ENCODE measurements at places on chromosomes 7 and 10. TPM values are rescaled to one million over a fixed set of nuclear protein-coding genes. Genes with fewer than 3 reads are reported as not detected.

CLCN1 gene
- not detected for total RNA-seq

RPEL1 gene
- total RNA-seq: not detected

GRCh38 chr10:79248341-79249185, 98.7 kb upstream of the PPIF start:
- H3K4me3 ChIP-seq: no peak overlapping the region
- H3K27ac ChIP-seq: peak overlapping the region; percentile 76
- H3K4me1 ChIP-seq: peaks cover 66% of the 10 kb centered on the region
- H3K36me3 ChIP-seq: no peaks in the 10 kb centered on the region
- peak; percentile 51 for DNase-seq

DNA sequence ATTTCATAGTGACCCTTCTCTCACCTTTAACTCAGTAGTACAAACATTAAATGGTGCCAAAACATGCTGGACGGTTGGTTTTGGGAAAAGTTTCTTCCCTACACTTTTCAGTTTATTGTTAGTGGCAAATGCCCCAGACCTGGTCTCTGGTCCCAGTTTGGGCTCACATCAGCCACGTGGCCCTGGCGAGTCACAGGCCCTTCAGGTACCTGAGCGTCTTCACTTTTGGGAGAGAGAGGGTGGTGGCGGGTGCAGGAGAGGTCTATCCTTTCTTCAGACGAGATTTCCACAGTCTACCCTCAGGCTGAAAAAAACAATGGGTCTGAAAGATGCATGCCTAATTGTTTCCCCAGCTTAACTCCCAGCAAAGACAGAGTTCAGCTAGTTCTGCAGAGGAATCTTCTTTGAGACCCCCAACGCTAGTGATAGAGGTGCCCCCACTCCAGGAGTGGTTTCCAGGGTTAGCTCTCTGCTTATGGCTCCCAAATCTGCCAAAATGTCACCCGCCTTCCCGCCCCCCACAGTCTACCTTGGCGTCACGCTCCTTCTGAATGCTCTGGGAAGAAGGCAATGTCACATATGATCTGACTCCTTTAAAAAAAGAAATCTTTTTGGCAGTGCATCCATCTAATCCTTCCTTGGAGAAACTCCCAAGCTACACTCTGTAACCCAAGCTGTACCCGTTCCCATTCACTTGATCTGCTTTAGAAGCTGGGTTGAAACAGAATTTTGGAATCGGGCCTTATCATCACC, 384.8 kb upstream of the FOXK1 start:
- no peaks in the 10 kb centered on the region for H3K36me3 ChIP-seq
- H3K4me3 ChIP-seq: no peak overlapping the region
- no peaks in the 10 kb centered on the region for H3K27me3 ChIP-seq

DNA sequence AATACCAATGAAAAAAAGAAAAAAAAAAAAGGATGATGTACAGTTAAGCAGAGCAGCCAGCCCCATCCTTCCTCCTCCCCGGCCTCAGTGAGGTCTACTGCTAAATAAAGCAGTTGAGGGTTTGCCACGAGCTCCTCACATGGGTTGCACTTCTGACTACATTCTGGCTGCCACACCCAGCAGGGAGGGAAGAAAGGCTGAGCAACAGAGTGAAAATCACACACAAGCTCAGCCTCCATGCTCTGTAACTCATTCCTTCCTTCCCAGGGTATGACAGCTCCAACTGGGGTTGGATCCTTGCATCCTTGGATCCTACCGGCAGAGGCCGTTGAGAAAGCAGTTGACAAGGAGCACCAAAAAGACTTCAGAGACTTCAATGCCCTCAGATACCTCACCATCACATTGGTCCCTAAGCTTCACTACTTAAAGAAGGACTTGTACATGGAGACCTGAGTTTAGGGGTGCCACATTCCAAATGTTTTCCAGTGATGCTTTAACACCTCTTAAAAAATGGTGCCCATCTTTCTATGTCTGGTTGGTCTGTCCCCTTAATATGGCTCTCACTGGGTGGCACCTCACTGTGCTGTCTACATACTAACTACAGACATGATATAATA, 52.9 kb upstream of the PIK3CG start:
- no peaks in the 10 kb centered on the region for H3K36me3 ChIP-seq
- H3K27ac ChIP-seq: no peak overlapping the region
- H3K27me3 ChIP-seq: no peaks in the 10 kb centered on the region

- H3K27ac ChIP-seq: no peak overlapping the region
- no peak for DNase-seq
- H3K4me3 ChIP-seq: no peak overlapping the region
- H3K36me3 ChIP-seq: no peaks in the 10 kb centered on the region
- peaks cover 13% of the 10 kb centered on the region for H3K4me1 ChIP-seq
Observed at GRCh38 chr10:69382382-69383117, 34.2 kb downstream of the TACR2 start.

GRCh38 chr10:116237260-116237659, 35.7 kb downstream of the GFRA1 start:
- no peaks in the 10 kb centered on the region for H3K27me3 ChIP-seq
- H3K4me1 ChIP-seq: no peaks in the 10 kb centered on the region
- H3K27ac ChIP-seq: no peak overlapping the region
- no peaks in the 10 kb centered on the region for H3K36me3 ChIP-seq
- no peak overlapping the region for H3K4me3 ChIP-seq

DNA sequence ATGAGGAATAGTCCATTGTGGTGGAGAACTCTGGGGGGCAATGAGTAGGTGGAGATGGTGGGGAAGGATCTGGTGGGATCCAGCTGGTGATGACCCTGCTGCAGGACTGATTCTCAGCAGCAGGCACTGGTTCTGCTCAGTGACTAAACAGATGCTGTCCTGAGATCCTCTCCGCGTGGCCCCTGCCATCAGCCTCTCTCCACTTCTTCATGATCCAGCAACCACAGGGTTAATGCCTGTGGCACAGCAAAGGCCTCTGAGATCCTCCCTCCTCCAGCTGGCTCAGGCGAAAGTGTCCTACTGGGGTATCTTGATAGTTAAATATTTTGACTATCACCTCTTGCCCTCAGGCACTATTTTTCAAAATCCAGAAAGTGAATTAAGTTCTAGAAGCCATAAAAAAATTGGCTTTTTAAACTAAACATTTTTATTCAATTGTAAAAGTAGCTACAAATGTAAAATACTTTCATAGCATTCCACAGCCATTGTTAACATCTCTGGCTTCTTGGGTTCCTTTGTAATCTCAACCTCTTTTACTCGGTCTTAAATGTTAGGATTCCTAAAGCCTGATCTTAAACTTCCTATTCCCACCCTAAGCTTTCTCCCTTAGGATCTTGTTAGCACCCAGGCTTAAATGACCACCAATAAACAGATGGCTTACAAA, 13.1 kb downstream of the PLAU start:
- H3K27ac ChIP-seq: no peak overlapping the region
- peaks cover 5% of the 10 kb centered on the region for H3K4me1 ChIP-seq
- DNase-seq: no peak
- H3K27me3 ChIP-seq: no peaks in the 10 kb centered on the region
- H3K4me3 ChIP-seq: no peak overlapping the region

DNA sequence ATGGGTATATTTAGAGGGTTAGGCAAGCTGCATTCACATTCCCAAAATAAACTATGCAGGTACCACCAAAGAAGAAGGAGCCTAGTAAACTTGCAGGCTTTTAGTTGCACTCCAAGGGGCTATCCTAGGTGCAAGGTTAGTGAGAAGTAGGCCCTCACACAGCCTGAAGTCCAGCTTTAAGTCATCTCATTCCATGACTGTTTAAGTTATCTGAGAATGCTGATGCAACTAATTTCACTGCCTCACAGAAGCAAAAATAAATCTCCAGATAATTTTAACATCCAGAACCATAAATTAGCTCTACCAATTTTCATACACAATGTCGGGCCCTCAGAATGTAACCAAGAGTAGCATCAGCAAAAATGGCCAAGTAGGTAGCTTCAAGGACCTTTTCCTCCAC, 34.3 kb upstream of the HHEX start:
- no peaks in the 10 kb centered on the region for H3K4me1 ChIP-seq
- DNase-seq: no peak
- H3K27me3 ChIP-seq: no peaks in the 10 kb centered on the region
- H3K27ac ChIP-seq: no peak overlapping the region
- H3K4me3 ChIP-seq: no peak overlapping the region

Data from tibial nerve (tissue), 4 donors.